Stomach (tissue), 19 donors: ENCODE measurements at places on chromosomes 12 and 14. TPM values are rescaled to one million over a fixed set of nuclear protein-coding genes. Genes with fewer than 3 reads are reported as not detected.

ADAM21 gene
- not detected for total RNA-seq

CLEC1B gene
- total RNA-seq: not detected

KRT80 gene
- not detected for total RNA-seq

GUCY2C gene
- 2.6 TPM for total RNA-seq

SRGAP1 gene
- total RNA-seq: 19.6 TPM

TSPAN9 gene
- total RNA-seq: 4.5 TPM

ZNF891 gene
- total RNA-seq: 2.7 TPM

SPRING1 gene
- total RNA-seq: 124 TPM

EEA1 gene
- total RNA-seq: 13.5 TPM

GDF3 gene
- not detected for total RNA-seq

FAM181A gene
- total RNA-seq: not detected

MYH6 gene
- not detected for total RNA-seq

CGRRF1 gene
- 19.1 TPM for total RNA-seq

SLC15A5 gene
- total RNA-seq: not detected

PSMD9 gene
- total RNA-seq: 14.0 TPM

DEPDC4 gene
- not detected for total RNA-seq

LRFN5 gene
- not detected for total RNA-seq

SYNJ2BP gene
- total RNA-seq: 11.1 TPM

KRT2 gene
- total RNA-seq: not detected

PTPRB gene
- total RNA-seq: 16.9 TPM

NRL gene
- 69.2 TPM for total RNA-seq

VAMP1 gene
- total RNA-seq: 16.5 TPM

KRT79 gene
- total RNA-seq: not detected

DAO gene
- not detected for total RNA-seq

MMP14 gene
- 20.5 TPM for total RNA-seq

GPD1 gene
- total RNA-seq: 1.8 TPM

IKZF4 gene
- 4.2 TPM for total RNA-seq

OR4N2 gene
- not detected for total RNA-seq

KRT5 gene
- not detected for total RNA-seq

KRT3 gene
- total RNA-seq: not detected

CDH24 gene
- 14.3 TPM for total RNA-seq

TTC6 gene
- 21.2 TPM for total RNA-seq

IGFBP6 gene
- total RNA-seq: 107 TPM

DUSP6 gene
- 30.7 TPM for total RNA-seq

E2F7 gene
- total RNA-seq: 0.45 TPM

FAM186B gene
- total RNA-seq: 0.18 TPM

RNASE2 gene
- not detected for total RNA-seq

RFC5 gene
- total RNA-seq: 1.3 TPM
